Lung microvascular endothelial cell (primary cell): ENCODE measurements at places on chromosomes 16 and 17. TPM values are rescaled to one million over a fixed set of nuclear protein-coding genes. Genes with fewer than 3 reads are reported as not detected.
A peak's percentile ranks its signal among the peaks of the same experiment; 100 is the strongest.

GRCh38 chr16:47693226-47693625 is 232.1 kb downstream of the PHKB start:
- no peak for DNase-seq

- DNase-seq: no peak
Measured at GRCh38 chr16:89705006-89705405, 3.5 kb upstream of the SPATA2L start.

DNA sequence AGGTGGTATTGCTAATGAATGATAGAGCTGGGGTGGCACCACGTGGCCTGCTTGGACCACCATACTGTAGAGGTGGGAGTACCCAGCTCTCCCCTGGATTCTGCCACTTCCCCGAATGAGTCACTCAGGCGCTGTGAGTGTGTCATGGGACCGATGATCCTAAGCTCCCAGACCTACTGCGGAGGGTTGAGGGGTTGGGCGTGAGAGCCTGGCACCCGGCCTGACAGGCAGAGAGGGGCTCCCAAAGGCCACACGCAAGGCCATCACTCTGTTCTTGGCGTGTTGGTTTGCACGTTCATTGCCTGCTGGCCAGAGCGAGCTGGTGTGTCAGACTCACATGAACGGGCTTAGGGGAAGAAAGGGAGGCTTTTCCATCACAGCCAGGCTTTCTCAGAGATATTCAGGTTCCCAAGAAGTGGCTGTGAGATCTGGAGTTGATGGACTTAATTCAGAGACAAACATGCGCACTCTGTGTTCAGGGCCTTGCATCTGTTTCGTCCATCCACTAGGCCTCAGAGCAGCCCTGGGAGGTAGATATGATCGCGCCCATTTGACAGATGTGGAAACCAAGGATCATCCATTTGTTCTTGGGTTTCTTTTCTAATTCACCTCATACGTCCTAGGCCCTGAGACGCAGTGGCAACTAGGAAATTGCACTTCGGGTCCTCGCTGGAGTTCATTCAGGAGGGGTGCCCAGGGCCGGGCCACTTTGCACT is 41.4 kb downstream of the CMIP start:
- DNase-seq: peak; percentile 75

DNA sequence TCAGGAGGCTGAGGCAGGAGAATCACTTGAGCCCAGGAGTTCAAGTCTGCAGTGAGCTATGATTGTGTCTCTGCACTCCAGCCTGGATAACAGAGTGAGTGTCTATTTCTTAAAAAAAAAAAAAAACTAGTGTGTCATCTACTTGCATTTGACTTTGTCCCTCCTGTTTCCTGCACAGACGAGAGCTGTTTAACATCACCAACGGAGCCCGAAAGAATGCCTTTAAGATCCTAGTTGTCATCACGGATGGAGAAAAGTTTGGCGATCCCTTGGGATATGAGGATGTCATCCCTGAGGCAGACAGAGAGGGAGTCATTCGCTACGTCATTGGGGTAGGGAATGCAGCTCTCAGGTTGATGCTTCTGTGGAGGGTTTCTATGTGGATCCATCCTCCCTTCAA is 13.4 kb downstream of the ITGAM start:
- no peak for DNase-seq

DNA sequence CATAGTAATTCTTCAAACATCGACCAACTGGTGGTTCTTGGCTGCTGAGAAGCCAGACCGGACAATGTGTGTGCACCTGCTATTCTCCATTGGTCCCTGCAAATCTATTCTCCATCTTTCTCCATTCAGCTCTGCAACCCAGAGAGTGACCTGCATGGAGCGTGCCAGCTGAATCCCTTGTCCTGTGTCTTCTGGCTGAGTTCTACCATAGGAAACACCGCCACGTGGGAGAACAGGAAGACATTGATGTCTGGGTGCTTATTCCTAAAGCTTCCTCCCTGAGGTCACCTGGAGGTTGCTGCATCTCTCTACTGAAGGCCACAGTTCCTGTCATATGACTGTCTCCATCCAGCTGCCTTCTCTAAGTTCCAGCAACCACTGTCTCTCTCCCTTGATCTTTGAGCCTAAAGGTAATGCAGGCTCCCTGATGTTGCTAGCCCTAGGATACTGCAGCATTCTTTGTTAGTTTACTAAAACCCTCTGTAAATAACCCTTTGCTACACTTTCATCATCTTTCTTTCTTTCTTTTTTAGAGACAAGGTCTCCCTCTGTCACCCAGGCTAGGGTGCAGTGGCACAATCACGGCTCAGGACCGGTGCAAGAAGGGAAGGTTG is 10.6 kb upstream of the SMG1 start:
- DNase-seq: no peak

DNA sequence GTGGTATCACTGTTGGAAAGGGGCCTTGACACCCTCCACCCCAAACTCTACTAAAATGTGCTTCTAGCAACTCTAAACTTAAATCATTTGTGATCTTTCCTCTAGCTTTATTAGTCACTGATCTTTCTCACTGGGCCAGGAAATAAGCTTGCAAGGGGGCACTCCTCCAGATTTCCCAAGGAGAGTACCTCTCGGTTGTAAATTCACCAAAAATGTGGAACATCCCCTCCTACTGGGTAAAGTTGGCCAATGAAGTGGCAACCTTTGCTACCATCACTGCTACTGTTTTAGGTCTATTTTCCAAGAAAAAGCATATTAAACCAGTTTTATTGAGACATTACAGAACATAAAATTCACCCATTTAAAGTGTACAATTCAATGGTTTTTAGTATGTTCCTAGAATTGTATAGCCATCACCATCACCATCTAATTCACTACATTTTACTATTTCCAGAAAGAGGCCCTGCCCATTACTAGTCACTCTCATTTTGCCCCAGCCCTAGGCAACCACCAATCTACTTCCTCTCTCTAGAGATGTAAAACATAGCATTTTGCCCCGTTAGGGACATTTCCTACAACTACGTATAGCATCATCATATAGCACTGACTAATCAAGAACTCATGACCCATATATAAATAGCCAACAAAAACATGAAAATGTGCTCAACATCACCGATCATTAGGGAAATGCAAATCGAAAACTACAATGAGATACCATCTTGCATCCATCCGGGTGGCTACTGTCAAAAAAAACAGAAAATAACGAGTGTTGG is 44.6 kb upstream of the ADCY9 start:
- DNase-seq: peak; percentile 14

GRCh38 chr17:2797637-2798036 is 1.4 kb downstream of the RAP1GAP2 start:
- DNase-seq: no peak

- DNase-seq: no peak
Measured at GRCh38 chr16:6341981-6342380, 990.7 kb upstream of the RBFOX1 start.

- DNase-seq: no peak
Measured at GRCh38 chr17:27575912-27576252, 55.1 kb upstream of the LGALS9 start.

DNA sequence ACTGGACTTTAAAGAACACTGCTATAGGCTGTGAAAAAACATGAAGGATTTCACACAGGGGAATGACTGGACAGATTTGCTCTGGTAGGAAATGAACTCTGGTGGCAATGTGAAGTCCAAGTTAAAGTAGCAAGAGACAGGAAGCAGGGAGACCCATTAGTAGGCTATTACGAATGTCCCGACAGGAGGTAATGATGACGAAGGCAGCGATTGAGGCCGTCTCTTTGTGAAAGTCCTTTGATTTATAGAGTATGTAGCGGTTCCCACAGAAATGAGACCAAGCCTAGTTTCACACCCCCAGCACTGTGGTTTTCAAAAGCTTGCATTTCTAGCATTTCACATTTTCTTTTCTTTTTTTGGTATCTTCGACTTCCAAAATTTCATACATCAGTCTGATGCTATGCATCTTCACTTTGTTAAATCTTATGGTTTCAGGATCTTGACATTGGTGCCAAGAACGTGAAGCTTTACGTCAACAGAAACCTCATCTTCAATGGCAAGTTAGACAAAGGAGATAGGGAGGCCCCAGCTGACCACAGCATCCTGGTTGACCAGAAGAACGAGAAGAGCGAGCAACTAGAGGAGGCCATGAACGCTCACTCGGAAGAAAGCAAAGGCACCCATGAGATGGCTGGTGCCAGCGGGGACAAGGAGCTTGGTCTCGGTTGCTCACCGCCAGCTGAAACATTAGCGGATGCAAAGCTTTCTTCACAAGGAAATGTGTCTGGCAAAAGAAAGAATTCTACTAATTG is 189.8 kb downstream of the KATNIP start:
- DNase-seq: no peak

DNA sequence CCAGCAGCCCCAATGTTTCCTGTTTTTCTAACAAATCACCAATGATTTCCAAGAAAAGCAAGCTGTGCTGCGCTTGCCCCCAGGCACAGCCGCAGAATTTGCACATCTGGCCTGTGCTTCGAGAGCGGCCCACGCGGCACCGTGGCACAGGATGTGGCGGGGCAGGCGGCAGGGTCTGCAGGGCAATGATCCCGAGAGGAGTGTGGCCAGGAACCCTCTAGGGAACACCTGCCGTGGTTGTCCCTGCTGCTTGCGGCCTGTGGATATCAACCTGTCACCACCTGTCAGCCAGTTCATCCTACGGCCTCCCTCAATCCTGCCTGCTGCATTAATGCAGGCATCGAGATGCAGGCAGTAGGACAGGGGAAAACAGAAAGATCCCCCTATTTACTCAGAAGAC is 24.0 kb downstream of the PIK3R5 start:
- no peak for DNase-seq

- DNase-seq: no peak
Measured at GRCh38 chr17:65060631-65061254, 4.2 kb upstream of the GNA13 start.

DNA sequence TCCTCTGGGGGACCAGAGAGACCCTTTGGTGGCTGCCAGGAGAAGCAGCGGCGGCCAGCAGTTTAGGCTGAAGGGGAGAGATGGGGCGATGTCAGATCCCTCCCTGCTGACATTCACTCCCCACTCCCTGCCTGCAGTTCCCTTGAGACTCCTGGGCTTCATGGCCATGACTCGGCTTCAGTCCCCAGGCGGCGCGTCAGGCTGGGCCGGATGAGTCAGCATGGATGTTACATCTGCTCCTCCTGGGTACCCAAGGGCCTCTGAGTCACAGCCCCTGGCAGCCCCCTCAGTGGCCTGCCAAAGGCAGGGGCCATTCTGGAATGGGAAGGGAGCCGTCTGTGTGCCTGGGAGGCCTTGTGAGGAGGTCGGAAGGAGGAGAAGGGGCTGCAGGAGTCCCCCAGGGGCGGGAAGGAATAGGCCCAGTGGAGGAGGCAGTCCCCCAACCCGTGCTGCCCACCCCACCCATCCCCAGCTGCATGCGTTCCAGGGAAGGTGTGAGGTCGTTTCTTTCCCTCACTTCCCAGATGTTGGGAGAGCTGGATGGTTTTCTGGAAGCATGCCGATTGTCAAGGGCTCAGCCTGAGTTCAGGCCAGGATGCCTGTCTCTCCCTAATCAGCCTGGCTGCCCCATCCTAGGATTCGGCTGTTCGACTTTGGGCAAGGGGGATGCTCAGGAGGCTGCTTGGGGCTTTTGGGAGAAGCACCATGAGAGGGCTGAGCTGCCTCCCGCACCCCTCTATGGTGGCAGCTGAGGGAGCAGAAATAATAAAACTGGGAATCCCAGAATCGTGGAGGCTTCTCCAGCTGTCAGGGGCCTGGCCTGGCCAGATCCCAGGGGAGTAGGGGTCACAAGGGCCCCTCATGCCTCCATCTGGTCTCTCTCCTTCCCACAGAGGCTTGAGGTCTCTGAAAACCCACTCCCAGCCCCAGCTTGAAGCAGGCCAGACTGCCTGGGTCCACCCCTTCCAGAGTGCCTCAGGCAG is 9.7 kb downstream of the RHBDL3 start:
- peak; percentile 68 for DNase-seq

- DNase-seq: no peak
Measured at GRCh38 chr16:84465154-84465553, 39.3 kb downstream of the MEAK7 start.

DNA sequence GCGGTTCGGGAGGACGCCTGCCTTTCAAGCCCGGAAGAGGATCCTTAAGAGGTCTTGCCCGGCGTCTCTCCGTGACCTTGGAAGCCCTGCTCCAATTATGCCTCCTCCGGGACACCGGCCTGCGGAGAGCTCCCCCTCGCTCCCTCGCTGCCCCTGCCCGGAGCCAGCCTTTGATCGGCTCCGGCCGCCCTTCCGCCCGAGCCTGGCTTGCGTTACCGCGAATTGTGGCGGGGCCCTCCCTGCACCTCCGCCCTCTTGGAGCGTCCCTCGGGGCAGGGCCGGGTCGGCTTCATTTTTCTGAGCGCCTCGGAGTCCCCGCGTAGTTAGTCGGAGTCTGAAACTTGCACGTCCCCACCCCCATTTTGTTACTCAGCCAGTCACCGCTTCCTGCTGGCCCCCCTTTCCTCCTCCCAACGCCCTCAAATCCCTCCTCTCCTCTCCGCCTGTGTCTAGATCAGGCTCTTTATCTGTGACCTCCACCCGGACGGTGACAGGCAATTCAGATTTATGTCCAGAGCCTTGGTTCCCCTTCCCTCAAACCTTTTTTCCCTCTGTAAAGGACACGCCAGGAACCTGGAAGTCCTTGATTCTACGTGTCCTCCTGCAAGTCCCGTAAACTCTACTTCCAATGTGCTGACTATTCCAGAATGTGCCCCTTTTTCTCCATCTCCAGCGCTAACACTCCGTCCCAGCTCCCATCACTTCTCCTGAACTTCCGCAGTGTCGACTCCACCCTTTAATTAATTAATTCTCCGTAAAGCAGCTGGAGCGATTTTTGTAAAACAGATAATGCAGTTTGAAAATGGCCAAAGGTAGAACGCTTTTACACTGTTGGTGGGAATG is 569 bp upstream of the RABEP2 start:
- DNase-seq: peak; percentile 59

GRCh38 chr17:36936455-36937000 is 747 bp upstream of the LHX1 start:
- no peak for DNase-seq

Gene CCL16
- total RNA-seq: under 0.01 TPM in 1 of 2 replicates, not detected in the other

Gene GOSR2
- 32.3 and 32.9 TPM in 2 replicates for total RNA-seq

Gene TNP2
- total RNA-seq: not detected in 2 replicates

Gene TP53TG3C
- not detected in 2 replicates for total RNA-seq

Gene KIF19
- under 0.01 and 0.44 TPM in 2 replicates for total RNA-seq

Gene ST6GALNAC2
- total RNA-seq: not detected in 2 replicates

Gene HOXB3
- total RNA-seq: 1.7 and 1.8 TPM in 2 replicates

Gene WNK4
- total RNA-seq: 0.99 and 1.5 TPM in 2 replicates
